T-helper 9 cell (primary cell): ENCODE measurements at places on chromosomes 16 and 17.

DNA sequence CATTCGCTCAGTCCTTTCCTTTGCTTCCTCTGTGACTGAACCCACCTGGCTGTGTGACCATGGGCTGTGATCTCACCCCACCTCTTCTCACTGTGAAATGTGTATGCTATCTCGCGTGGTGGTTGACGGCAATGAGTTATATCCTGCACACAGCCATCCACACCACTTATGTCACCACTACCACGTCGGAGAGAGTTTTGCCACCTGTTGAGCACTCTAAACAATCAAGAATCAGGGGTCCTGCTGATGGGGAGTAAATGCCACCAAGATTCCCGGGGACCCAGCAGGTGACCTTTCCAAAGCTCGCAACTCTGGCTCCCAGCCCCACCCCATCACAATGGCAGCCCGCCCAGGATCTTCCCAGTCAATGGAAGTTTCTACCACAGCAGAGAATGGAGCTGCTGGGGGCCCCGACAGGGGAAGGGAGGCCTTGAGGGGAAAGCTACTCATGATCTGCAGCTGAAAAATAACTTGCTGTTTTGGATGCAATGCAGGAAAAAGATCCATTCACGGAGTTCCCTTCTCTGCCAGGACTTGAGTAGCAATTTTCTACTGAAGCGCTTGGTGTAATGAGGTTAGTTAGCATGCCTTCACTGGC, 26.2 kb upstream of the RCVRN start:
- no peak for DNase-seq

GRCh38 chr17:10063730-10064241, 134.6 kb downstream of the GAS7 start:
- DNase-seq = no peak

DNA sequence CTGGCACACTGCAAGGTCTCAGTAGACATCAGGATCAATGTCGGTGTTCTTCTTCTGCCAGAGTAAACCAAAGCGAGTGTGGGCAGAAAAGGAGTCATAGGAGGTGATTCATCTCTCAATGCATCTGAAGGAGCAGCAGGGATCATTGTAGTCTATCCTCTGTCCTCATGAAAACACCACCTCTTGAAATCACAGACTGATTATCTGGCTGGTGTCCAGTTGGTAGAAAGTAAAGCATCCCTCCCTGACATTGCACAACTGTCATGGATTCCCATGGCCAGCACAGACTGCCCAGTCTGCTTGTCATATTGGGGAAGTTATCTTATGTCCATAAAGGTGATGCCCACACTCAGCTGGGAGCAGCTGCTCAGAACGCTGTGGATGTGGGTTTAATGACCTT, 74.1 kb downstream of the ABCC12 start:
- no peak for DNase-seq

GRCh38 chr17:81523402-81524038, 4.7 kb upstream of the FSCN2 start:
- no peak for DNase-seq

DNA sequence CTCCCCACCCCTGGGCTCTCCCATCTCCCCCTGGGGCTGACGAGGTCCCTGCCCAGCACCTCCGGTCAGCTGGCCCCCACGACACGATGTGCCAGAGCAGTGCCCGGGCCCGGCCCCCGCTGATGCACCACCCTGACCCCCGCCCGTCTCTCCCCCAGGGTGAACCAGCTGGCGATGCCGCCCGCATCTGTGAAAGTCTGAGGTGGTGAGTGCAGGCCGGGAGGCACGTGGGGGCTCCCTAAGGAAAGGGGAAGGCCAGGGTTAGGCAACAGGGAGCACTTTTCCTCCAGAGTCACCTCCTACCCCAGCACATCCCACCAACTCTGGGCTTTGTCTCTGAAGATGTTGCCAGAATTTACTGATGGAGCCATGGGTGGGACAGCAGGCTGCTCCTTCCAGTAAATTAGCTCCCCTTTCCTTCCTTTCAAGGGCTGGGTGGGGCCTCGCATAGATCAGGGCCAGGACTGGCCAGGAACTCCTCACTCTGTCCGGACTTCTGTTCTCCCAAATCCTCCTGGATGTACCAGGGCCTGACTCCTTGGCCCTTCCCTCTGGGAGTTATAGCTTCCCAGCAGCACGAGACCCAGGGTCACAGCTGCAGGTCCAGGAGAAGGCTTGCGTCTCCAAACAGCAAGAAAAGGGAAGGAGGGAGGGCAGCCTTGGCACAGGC, 18.3 kb downstream of the MYBBP1A start:
- DNase-seq = no peak

GRCh38 chr17:75174996-75175395, 7.8 kb downstream of the SUMO2 start:
- DNase-seq = no peak

DNA sequence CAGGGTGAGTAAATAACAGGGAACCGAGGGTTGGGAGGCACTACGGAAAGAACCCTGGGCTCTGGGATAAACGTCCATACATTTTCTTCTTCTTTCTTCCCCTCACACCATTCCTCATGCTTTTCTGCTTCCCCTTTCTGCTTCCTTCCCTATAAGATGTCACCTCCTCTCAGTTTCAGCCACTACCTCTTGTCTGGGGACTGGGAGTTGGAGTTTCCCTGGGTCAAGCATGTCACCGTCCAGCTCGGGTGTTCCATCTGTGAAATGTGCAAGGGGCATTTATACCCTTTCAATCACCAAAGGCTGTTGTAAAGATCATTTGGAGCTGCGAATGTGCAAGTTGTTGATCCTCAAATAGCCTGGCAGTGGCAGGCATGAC, 17.5 kb upstream of the CCL22 start:
- DNase-seq = no peak

DNA sequence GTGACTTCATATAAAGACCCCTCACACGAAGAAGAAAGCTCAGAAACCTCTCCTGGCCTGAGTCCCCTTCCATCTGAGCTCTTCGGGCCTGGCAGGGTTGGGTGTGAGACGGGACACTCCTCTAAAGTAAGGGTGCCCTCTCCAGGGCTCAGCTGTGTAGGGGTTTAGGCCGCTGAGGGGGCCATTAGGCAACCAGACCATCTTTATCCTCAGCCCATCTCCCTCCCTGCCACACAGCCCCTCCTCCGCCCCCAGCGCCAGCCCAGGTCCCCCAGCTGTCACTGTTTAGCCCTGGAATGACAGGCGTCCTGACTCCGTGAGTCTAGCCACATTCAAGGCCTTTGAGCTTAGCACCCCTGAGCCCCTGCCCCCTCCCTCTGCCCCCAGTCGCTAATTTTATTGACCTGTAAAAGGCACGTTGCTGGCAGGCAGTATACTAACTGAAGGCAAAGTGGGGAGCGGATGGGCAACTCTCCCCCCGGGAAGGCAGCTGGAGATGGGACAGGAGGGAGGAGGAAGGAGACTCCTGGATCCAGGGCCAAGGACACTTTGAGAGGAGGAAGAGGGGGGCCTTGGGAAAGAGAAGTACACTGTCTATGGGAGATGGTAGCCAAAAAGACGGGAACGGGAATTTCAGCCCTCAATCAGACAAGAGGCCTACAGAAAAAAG, 592 bp upstream of the ZNF385C start:
- no peak for DNase-seq

DNA sequence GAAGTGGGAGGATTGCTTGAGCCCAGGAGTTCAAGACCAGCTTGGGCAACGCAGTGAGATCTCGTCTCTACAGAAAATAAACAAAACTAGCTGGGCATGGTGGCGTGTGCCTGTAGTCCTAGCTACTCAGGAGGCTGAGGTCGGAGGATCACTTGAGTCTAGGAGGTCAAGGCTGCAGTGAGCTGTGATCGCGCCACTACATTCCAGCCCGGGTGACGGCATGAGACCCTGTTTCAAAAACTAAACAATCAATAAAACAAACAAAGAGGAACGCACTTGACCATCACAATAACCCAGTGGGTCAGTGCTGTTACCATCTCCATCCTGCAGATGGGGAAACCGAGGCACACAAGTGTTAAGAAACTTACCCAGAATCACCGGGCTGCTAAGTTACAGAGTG, 13.7 kb downstream of the ZNF500 start:
- no peak for DNase-seq

GRCh38 chr17:50198026-50198669, 3.3 kb downstream of the COL1A1 start:
- DNase-seq = peak; percentile 49

- no peak for DNase-seq
Observed at GRCh38 chr16:12719972-12720371, 83.7 kb downstream of the CPPED1 start.

DNA sequence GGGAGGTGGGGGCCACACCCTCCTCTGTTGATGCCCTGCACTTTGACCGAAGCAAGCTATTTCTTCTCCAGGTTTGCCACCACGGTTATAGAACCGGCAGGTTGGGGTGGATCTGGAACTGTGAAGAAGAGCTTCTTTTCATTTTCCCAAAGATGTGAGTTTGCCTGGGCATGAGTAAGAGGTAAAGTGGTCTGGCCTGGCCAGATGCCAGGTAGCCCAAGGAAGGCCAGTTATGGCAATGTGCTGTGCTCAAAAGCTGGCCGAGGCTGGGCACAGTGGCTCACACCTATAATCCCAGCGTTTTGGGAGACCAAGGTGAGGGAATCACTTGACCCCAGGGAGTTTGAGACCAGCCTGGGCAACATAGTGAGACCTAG, 18.7 kb downstream of the ATP6V0D1 start:
- no peak for DNase-seq

DNA sequence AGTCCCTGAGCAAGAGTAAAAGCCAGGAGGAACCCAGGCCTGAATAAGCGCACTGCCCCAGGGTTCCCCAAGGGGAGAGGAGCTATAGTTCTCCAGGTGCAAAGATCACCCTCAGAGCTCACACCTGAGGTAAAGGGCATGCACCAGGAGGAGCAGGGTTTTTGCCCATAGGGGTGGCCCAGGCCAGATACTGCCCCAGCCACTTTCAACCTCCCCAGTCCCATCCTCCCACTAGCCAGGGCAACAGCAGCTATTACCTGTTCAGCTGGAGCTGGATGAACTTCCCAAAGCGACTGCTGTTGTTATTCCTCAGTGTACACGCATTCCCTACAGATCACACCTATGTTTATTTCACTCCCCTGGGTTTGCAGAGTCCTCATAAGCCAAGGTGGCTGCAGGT, 19.8 kb downstream of the MYO19 start:
- no peak for DNase-seq

DNA sequence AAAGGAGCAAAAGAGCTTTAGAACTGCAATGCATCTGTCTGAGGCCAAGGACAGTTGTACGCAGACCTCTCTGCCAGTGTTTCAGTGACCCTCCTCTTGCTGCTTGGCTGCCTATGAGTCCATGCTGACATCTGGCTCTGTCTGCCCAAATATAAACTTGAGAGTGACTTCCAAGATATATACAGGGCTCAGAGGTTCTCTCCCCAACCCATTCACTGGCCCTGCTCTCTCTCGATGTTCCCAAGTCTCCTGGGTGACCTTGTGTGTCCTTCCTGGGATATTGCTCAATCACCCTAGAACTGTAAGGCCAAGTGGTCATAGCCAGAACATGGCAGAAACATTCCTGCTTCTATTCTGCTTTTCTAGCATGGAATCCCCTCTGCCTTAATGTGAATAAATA, 716.3 kb downstream of the WWOX start:
- DNase-seq = no peak

DNA sequence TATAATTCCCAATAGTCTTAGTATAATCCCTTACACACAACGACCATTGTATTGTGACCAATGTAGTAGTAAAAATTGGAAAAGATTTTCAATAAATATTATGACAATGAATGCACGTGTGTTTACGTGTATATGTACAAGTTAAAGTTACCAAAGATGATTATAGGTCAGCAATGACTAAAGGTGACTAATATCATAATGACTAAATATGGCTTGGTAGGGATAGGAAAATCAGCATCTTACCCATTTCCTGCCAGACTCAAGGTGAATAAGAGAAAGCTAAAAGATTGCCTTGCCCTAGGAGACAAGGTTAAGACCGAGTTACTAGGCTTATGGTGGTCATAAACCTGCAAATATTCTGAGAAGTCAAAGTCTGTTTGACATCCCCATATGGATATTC, 34.4 kb downstream of the CPD start:
- DNase-seq = no peak

DNA sequence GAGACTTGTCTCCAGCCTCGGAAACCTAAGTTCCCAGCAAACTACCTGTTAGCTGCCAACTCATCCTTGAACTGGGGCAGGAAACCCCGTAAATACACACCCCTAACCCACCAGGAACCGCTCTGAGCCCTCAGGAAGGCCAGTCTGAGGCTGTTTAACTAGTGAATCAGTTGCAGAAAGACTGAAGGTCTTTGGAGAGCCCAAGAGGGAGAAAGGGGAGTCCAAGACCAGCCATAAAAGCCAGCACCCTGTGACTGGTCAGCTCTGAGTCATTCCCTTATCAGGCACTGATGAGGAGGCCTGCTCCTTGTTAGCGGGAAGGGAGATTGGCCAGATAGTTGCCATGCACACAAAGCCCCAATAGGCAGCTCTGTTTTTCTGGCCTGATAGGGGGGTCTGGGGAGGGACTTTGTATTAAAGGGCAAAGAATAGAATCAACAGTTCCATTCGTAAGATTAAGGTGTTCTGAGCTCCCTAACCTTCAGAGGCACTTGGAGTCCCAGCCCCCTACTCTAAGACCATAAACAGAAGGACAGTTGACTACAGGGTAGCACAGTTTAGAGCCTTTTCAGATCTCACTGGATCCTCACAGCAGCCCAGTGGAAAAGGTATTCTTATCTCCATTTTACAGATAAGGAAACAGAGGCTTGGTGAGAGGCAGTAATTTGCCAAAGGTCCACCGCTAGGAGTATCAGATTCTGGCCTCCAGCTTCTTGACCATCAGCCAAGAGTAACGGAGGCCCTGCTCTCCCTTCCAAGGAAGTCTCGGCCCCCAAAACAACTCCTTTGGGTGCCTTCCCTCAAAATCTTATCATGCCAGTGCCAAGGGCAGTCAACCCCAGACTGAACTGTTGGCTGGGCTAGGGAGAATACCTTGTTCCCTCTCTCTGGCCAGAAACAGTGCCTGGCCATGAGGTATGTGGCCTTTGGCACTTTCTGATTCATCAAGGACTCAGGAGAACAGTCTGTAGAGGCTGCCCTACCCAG, 2.2 kb upstream of the KRT19 start:
- DNase-seq = no peak

- DNase-seq = no peak
Observed at GRCh38 chr17:63399856-63400255, 46.2 kb downstream of the CYB561 start.

DNA sequence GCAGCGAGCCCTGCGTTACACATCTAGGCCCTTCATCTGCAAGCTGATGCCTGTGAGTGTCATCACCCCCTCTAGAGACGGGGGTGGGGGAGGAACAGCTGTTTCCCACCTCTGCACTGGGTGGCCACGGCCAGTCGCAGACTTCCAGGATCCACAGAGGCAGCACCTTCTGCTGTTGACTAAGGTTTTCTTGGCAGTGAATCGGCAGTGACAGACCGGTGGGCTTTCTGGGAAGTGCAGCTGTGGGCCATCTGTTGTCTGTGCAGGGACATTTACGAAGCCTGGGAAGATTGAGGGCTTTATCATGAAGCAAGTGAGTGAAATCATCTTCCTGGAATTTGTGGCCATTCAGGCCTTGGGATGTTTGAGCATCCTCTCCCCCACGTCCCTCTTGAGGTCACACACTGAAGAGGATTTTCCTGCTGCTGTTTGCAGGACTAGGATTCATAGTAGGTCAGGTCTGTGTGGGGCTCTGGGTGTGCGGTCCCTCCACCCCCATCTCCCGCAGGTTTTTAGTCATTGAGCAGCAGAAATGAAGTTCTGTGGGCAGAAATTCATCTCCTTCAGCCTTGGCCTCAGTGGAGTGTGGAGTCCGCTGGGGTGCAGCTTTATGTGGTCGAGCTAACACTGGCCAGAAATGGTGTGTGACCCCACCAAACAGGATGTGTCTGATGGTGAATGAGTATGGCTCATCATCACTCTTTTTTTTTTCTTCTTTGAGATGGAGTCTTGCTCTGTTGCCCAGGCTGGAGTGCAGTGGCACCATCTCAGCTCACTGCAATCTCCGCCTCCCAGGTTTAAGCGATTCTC, 12.0 kb downstream of the PGS1 start:
- no peak for DNase-seq
